Panc1 (cell line): ENCODE measurements at places on chromosomes 11 and 22. TPM values are rescaled to one million over a fixed set of nuclear protein-coding genes. Genes with fewer than 3 reads are reported as not detected.

GRCh38 chr11:64544616-64545296 is 46.3 kb upstream of the SLC22A12 start:
- H3K27me3 ChIP-seq = 0 out of 2 replicates have a peak, but pooled peaks cover 2% of the 10 kb centered on the region
- H3K4me3 ChIP-seq = no peak overlapping the region
- H3K27ac ChIP-seq = no peak overlapping the region
- no peak for DNase-seq
- H3K4me1 ChIP-seq = peaks cover 3% of the 10 kb centered on the region; the same call in 1 of the 2 replicates
- H3K36me3 ChIP-seq = no peaks in the 10 kb centered on the region

PHOX2A gene
- total RNA-seq = not detected

GGTLC3 gene
- total RNA-seq = not detected

DNA sequence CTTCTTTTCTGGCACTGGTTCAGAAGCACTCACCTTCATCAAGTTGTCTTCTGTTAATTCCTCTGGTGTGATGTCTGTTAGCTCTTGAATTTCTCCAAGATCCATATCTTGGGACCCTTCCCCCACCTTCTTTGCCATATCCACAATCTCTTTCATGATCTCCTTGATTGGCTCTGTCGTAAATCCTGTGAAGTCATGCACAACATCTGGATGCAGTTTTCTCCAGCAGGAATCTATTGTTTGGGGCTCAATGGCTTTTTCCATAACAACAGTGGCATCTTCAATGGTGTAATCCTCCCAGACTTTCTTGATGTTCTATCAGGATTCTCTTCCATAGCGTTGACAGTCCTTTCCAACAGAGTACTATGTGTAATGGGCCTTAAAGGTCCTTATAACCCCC is 96.9 kb downstream of the CSTPP1 start:
- no peak for DNase-seq
- no peaks in the 10 kb centered on the region for H3K27me3 ChIP-seq
- no peaks in the 10 kb centered on the region for H3K36me3 ChIP-seq
- H3K27ac ChIP-seq = no peak overlapping the region

CBLIF gene
- total RNA-seq = not detected

CFAP300 gene
- 6.4 TPM for total RNA-seq

DNA sequence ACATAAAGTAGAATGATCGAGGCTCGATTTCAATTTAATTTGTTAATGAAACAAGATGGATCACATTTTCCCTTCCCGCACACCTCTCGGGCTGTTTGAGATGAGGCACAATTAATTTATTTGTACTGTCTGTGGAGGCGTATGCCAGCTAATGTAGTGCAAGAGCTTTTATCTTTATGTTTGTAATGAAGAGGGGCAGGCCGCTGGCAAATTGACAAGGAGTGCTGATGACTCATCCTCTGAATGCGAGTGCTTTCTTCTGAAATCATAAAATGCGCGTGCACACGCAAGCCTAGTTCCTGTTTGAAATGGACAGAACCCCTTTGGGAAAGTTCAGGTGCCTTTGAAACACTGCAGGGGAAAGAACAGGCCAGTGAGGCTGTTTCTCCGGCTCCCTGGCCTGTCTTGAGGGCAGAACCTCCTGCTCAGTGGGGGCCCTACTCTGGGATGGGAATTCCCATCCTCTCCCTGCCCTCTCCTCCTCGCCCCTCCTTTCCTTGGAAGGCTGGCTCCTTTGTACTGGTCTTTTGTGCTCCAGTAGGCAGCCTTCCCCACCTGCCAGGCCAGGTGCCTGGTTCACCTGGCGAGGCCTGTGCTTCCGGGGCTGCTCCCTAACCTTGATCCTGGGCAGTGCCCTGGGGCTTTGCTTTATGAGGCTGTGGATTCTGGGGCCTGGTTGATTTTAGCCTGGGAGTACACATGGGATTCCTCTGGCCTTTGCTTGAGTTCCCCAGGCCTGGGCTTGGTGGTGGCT is 50.3 kb downstream of the TEAD1 start:
- H3K27me3 ChIP-seq = no peaks in the 10 kb centered on the region
- DNase-seq = no peak
- H3K36me3 ChIP-seq = no peaks in the 10 kb centered on the region
- H3K27ac ChIP-seq = peak overlapping the region; percentile 60

PATE4 gene
- total RNA-seq = not detected

DNA sequence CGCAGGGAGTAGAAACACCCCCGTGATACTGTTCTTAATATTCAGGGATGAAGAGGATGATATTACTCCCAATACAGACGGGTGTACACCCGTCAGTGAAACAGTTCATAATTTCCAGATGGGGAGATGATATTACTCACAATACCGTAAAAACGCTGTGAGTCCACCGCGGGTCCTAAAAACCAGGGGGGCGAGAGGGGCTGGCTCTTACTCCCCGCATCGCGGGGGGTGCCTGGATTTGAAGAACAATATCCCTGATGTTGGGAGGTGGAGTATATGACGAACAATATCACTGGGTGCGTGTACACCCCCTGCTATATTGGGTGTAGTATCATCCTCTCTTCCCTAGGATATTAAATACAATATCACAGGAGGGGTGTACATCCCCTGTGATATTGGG is 20.5 kb upstream of the APOL5 start:
- no peak for DNase-seq
- H3K4me1 ChIP-seq = no peaks in the 10 kb centered on the region
- H3K27ac ChIP-seq = no peak overlapping the region

KCNJ1 gene
- not detected for total RNA-seq

DNA sequence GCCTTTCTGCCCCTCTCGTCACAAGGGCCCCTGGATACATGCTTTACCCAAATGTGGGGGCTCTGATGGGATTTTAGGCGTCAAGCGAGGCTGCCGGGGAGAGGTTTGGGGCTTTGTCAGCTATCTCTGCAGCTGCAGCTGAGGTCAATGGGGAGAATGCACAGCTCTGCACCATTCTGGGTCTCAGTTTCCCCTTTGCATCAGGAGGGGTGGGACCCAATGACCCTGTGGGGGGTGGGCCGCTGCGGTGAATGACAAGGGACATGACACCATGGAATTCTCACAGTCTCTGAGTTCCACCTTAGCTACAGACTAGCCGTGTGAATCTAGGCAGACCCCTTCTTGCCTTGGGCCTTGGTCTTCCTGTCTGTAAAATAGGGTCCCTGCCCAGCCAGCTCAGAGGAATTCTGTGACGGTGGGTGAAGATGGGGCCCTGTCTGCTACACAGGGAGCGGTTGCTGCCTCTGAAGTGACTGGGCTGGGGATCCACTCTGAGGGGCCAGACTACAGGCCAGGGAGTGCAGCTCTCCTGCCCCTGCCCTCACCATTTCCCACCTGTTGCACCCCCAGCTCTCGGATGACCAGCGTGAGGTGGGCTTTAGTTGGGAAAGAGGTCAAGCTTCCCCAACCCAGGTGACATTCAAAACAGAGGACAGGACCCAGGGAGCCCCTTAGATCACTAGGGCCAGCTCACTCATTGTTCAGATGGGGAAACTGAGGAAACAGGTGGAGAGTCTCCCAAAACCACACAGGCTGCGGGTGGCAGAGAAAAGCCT is 35.9 kb upstream of the WNT11 start:
- H3K4me1 ChIP-seq = no peaks in the 10 kb centered on the region
- H3K27ac ChIP-seq = no peak overlapping the region
- DNase-seq = no peak
- no peak overlapping the region for H3K4me3 ChIP-seq
- H3K27me3 ChIP-seq = no peaks in the 10 kb centered on the region

DNA sequence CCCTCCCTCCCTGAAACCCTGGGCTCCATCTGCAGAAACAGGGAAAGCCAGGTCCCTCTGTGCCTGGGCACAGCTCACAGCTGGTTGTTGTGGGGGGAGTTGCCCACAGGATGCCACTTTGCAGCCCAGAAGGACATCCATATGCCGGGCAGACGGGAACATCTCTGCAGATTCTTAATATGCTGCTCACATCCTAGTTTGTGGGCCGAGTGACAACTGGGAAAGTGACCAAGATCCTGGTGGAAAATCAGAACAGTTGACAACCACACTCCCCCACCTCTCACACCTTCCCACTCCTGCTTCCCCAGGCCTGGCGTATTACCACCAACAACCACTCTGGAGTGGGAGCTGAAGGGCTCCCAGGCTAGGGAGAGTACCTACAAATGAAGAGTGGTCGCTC is 7.3 kb upstream of the SCGB1A1 start:
- H3K27me3 ChIP-seq = no peaks in the 10 kb centered on the region
- H3K27ac ChIP-seq = no peak overlapping the region
- DNase-seq = no peak
- H3K36me3 ChIP-seq = no peaks in the 10 kb centered on the region
- H3K4me3 ChIP-seq = no peak overlapping the region
- H3K4me1 ChIP-seq = peaks cover 13% of the 10 kb centered on the region; the same call in 1 of the 2 replicates

GRCh38 chr22:28051787-28052356 is 132.8 kb upstream of the PITPNB start:
- H3K4me3 ChIP-seq = no peak overlapping the region
- no peaks in the 10 kb centered on the region for H3K27me3 ChIP-seq
- peak; percentile 18 for DNase-seq
- H3K4me1 ChIP-seq = no peaks in the 10 kb centered on the region
- no peaks in the 10 kb centered on the region for H3K36me3 ChIP-seq
- no peak overlapping the region for H3K27ac ChIP-seq

ROBO3 gene
- 12.0 TPM for total RNA-seq

YPEL4 gene
- not detected for total RNA-seq

CHRM1 gene
- total RNA-seq = not detected

- H3K36me3 ChIP-seq = no peaks in the 10 kb centered on the region; the same call in 1 of the 2 replicates
- H3K27me3 ChIP-seq = no peaks in the 10 kb centered on the region
- H3K4me1 ChIP-seq = peaks cover 46% of the 10 kb centered on the region
- DNase-seq = no peak
- peak overlapping the region; percentile 45 for H3K4me3 ChIP-seq
Observed at GRCh38 chr22:40531951-40532900, 104.3 kb downstream of the MRTFA start.

- H3K27ac ChIP-seq = no peak overlapping the region
- H3K4me1 ChIP-seq = no peaks in the 10 kb centered on the region
- H3K27me3 ChIP-seq = peaks cover 2% of the 10 kb centered on the region
- no peaks in the 10 kb centered on the region for H3K36me3 ChIP-seq
- H3K4me3 ChIP-seq = no peak overlapping the region
- DNase-seq = no peak
Observed at GRCh38 chr11:79042824-79043223, 398.0 kb downstream of the TENM4 start.

DNA sequence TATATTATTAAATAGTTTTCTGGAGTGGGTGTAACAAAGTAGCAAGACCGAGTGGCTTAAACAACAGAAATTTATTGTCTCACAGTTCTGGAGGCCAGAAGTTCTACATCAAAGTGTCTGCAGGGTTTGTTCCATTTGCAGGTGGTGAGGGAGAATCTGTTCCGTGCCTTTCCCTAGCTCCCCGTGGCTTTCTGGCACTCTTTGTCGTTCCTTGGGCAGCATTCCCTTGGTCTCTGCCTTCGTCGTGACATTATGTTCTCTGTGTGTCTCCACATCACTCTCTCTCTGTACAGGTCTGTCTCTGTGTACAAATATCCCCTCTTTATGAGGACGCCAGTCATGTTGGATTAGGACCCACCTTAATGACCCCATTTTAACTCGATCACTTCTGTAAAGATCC is 38.2 kb downstream of the LDLRAD3 start:
- DNase-seq = no peak
- H3K36me3 ChIP-seq = no peaks in the 10 kb centered on the region
- no peak overlapping the region for H3K27ac ChIP-seq
- peaks cover 3% of the 10 kb centered on the region; the same call in 1 of the 2 replicates for H3K4me1 ChIP-seq
- no peaks in the 10 kb centered on the region for H3K27me3 ChIP-seq
- H3K4me3 ChIP-seq = no peak overlapping the region

GRIK4 gene
- total RNA-seq = 0.62 TPM

ZBTB44 gene
- total RNA-seq = 66.4 TPM

GRCh38 chr11:82873919-82874333 is 26.3 kb downstream of the PRCP start:
- no peak overlapping the region for H3K4me3 ChIP-seq
- no peak overlapping the region for H3K27ac ChIP-seq
- no peak for DNase-seq
- no peaks in the 10 kb centered on the region for H3K36me3 ChIP-seq
- no peaks in the 10 kb centered on the region for H3K4me1 ChIP-seq

- no peaks in the 10 kb centered on the region for H3K27me3 ChIP-seq
- H3K27ac ChIP-seq = no peak overlapping the region
- H3K36me3 ChIP-seq = no peaks in the 10 kb centered on the region
- no peak overlapping the region for H3K4me3 ChIP-seq
- no peak for DNase-seq
Observed at GRCh38 chr11:94650756-94651155, 83.6 kb downstream of the PIWIL4 start.

- no peak overlapping the region for H3K27ac ChIP-seq
- H3K4me3 ChIP-seq = no peak overlapping the region
- no peaks in the 10 kb centered on the region for H3K27me3 ChIP-seq
- H3K36me3 ChIP-seq = no peaks in the 10 kb centered on the region
- H3K4me1 ChIP-seq = peaks cover 22% of the 10 kb centered on the region
Observed at GRCh38 chr22:20533879-20534265, 26.5 kb downstream of the MED15 start.

DNA sequence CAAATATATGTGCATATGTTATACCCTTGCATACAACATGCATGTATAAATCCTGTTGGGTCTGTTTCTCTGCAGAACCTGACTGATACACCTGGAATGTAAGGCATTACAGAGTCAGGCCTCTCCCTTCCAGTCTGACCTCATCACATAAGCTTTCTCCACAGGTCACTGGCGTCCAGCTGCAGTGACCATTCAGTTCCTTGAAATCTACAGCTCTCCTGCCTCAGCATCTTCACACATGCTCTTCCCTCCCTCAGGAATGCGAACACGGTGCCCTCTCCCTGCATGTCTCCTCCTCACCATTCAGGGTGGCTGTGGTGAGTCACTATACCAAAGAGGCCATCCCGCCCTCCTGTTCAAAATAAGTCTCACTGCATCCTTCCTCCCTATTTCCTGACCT is 657.8 kb upstream of the B3GAT1 start:
- H3K4me1 ChIP-seq = no peaks in the 10 kb centered on the region
- H3K36me3 ChIP-seq = no peaks in the 10 kb centered on the region
- H3K27ac ChIP-seq = no peak overlapping the region
- no peaks in the 10 kb centered on the region for H3K27me3 ChIP-seq
- no peak for DNase-seq

GRCh38 chr22:49768077-49768910 is 59.4 kb downstream of the BRD1 start:
- no peak overlapping the region for H3K27ac ChIP-seq
- H3K4me1 ChIP-seq = no peaks in the 10 kb centered on the region
- DNase-seq = no peak
- no peaks in the 10 kb centered on the region for H3K27me3 ChIP-seq

DNA sequence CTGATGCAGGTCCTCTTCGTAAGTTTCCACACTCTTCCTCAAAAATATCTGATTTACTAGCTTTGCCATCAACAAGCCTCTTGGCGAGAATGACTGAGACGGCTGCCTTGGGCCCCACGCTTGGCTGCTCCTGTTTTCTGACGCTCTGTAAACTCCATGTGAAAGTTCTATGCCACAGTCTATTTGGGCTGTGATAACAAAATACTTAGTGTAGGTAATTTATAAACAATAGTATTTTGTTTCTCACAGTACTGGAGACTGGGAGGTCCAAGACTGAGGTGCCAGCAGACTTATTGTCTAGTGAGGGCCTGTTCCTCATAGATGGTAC is 123.2 kb upstream of the SORL1-AS1 start:
- no peaks in the 10 kb centered on the region for H3K36me3 ChIP-seq
- H3K27ac ChIP-seq = no peak overlapping the region
- H3K4me3 ChIP-seq = no peak overlapping the region
